GM23248 (cell line): ENCODE measurements at places on chromosomes 3 and 15. TPM values are rescaled to one million over a fixed set of nuclear protein-coding genes. Genes with fewer than 3 reads are reported as not detected.

DNA sequence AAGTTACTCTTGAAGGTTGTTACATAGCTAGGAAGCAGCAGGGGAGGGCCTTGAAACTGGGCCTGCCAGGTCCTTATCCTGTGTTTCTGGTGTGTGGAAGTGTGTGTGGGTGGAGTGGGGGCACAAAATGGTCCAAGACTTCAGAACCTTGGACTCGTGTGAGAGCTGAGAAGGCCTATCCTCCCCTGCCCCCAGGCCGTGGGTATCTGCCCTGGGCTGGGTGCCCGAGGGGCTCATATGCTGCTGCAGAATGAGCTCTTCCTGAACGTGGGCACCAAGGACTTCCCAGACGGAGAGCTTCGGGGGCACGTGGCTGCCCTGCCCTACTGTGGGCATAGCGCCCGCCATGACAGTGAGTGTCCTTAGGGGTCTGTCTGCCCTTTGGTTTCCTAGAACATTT, 4.5 kb downstream of the CHRD start:
- H3K4me1 ChIP-seq: no peaks in the 10 kb centered on the region
- H3K4me3 ChIP-seq: no peak overlapping the region
- H3K27ac ChIP-seq: no peak overlapping the region
- peaks cover 23% of the 10 kb centered on the region for H3K27me3 ChIP-seq
- H3K36me3 ChIP-seq: no peaks in the 10 kb centered on the region
- no peak for DNase-seq

Gene CDV3
- polyA plus RNA-seq: 37.0 and 41.8 TPM in 2 replicates

GRCh38 chr3:5426094-5426883, 238.8 kb downstream of the EDEM1 start:
- no peak overlapping the region for H3K4me3 ChIP-seq
- H3K4me1 ChIP-seq: no peaks in the 10 kb centered on the region
- no peak overlapping the region for H3K27ac ChIP-seq

DNA sequence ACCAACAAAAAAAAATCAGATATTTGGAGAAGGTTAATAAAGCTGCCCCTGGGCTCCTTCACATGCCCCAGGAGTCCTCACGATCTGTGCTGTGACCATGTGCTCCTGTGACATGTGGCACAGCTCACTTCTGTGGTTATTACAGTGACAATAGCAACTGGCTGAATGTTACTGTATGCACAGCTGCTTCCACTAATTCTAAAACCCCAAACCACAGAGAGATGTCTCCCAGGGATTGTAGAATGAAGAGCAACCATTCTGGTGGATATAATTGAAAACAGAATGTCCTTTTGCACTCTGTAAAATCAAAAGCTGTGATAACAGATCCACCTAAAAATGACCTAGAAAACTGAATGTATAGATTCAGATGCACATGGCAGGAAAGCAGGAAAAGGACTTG, 489.2 kb upstream of the CNTN4 start:
- H3K4me1 ChIP-seq: no peaks in the 10 kb centered on the region
- no peaks in the 10 kb centered on the region for H3K36me3 ChIP-seq
- H3K27me3 ChIP-seq: no peaks in the 10 kb centered on the region
- H3K4me3 ChIP-seq: no peak overlapping the region
- H3K27ac ChIP-seq: no peak overlapping the region
- no peak for DNase-seq

GRCh38 chr3:65584913-65585312, 453.8 kb downstream of the MAGI1 start:
- H3K4me1 ChIP-seq: peaks cover 6% of the 10 kb centered on the region
- no peak for DNase-seq
- no peak overlapping the region for H3K4me3 ChIP-seq
- no peaks in the 10 kb centered on the region for H3K36me3 ChIP-seq
